NCI-H748 treated with DMSO at 0.1 percent for 48 hours (cell line): ENCODE measurements at places on chromosomes 5 and 9.

GRCh38 chr9:7665874-7666273 lies 133.7 kb downstream of the DMAC1 start:
- DNase-seq, result no peak

- DNase-seq, result no peak
These were observed 133.0 kb upstream of the STK32A start for GRCh38 chr5:147101659-147102369.

GRCh38 chr9:13675638-13676000 lies 396.1 kb upstream of the MPDZ start:
- DNase-seq, result no peak

DNA sequence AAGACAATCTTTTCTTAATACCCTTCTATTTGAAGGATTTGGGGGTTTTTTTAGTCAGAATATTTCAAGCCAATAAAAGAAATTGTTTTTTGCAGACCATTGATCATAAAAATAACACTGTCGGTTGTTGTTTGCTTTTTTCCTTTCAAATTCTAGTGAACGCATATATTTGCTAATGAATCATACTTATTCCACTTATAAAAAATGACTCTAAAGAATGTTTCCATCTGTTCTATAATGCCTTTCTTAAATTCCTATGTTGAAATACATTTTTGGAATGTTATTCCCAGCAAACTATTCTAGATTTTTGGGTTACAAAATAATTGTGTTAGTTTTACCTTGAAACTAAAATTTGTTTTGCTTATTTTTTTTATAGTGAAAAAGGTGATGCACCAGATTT lies 32.2 kb downstream of the CWC27 start:
- DNase-seq, result no peak

DNA sequence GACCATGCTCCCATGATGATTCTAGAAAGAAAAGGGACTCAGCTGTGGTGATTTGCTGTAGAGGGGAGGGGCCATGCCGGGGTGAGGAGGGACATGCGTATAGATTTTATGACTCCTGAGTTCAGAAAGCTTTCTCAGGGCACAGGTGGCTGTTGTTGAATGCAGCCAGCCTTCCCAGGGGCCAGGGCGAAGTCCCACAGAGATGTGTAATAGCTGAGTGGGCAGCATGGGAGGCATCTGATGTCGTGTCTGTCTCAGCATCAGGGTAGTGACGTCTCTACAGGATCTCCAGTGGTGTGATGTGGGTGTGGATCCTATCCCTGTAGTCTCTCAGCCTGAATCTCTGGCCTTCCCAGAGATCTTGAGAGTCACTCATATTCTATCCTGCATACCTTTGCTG lies 7.8 kb upstream of the BOD1 start:
- DNase-seq, result no peak

DNA sequence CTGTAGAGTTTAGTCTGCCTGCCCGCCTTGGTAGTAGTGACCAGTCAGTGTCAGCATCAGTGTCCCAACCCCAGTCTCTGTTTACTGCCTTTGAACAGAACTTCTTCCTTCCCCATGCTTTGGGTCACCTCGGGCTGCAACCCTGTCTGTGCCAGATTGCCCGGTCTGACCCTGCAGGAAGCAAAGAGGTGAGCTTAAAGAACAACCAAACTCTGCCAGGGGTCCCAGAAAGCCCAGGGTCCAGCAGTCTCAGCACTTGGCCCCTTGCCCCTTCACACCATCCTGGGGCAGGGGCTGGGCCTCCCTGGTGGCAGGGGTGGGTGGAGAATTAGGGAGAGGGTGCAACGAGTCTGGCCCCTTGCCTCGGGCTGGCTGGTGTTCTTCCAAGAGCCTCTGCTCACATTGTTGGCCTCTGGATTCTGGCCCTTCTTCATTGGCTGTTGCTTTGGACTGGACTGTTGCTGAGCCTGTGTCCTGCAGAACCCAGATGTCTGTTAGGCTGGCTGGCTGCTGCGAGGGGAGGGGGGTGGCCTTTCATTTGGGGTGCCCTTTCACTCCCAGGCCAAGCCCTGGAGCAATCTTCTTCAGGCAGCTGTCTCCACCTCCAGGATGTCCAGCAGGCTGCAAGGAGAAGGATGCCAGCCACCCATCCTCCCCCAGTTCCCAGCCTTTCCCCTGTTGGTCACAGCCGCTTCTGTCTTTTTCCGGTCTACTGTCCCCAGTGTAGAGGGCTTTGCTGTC lies 51.2 kb downstream of the SAR1B start:
- no peak for DNase-seq

GRCh38 chr9:110081395-110081794 lies 126.6 kb downstream of the C9orf152 start:
- DNase-seq, result no peak

DNA sequence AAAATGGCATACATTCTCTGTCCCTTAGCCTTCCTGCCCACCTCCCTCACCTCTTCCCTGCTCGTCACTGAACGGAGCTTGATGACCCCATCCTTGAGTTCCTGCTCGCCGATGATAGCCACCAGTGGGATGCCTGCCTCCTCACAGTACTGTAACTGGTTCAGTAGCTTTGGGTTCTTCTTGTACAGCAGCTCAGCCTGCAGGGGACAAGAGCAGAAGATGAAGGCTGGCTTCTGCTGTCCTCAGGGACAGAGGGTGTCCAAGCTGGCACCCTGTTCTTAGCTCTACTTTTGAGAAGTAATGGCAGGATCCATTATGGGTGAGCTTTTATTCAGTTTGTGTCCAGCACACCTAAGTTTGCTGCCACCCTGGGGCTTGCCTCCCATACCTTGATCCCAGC lies 1.3 kb upstream of the DND1 start:
- DNase-seq, result no peak

- DNase-seq, result no peak
These were observed 24.1 kb upstream of the CDH9 start for GRCh38 chr5:27062451-27062850.

DNA sequence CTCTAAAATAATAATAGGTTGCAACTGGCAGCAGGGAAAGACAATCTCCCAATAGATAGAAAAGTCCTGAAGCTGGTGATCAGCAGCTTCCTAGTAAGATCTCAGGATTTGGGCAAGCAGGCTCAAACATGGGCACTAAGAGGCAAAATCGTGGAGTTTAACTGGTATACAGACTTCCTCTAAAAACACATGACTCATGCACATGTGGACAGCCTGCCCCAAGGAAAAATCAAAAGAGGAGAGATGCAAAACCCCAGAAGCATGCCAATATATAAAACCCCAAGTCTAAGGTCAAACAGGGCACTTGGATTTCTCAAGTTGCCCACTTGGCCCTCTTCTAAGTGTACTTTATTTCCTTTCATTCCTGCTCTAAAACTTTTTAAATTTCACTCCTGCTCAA lies 62.8 kb downstream of the CDKN2A start:
- DNase-seq, result no peak

DNA sequence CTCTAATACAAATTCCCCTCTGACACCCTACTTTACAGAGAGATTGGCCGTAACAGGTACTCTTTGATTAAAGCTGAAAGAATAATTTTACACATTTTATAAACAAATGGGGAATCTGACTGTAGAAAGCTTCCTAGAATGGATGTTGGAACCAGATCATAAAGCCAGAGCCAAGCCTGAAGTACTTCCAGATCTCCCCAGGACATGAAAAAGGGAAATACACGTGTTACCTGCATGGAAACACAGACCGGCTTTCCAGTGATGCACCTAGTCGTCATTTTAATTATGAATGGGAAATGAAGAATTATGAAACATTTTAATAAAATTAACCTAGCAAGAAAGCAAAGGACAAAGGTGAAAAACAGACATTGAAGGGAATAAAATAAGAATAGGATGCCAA lies 66.5 kb downstream of the ERCC6L2 start:
- DNase-seq, result no peak

- DNase-seq, result no peak
These were observed 47.2 kb upstream of the FBXL7 start for GRCh38 chr5:15452781-15453180.

DNA sequence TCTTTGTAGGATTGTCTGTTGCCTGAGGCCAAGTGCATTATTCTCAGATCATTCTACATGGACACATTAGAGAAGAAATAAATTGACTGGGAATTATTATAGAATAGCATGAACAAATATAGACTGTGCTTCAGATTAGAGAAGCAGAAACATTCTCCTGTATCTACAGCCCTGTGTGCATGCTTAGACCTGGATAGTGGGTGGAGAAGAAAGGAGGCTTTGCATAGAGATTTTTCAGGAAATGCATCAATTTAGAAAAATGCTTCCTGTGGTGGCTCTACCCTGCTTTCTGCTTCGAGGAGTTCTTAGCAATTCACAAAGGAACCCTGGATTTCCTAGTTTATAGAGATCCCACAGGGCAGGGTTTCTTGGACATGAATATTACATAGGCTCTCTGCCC lies 66.7 kb downstream of the IRX1 start:
- DNase-seq, result no peak

- DNase-seq, result no peak
These were observed 48.1 kb downstream of the SPATA31C2 start for GRCh38 chr9:88090151-88090581.

GRCh38 chr5:33877449-33877848 lies 14.3 kb downstream of the ADAMTS12 start:
- DNase-seq, result no peak

- no peak for DNase-seq
These were observed 628 bp downstream of the SYNPO start for GRCh38 chr5:150641006-150641570.

- DNase-seq, result no peak
These were observed 380.8 kb upstream of the RFX3 start for GRCh38 chr9:3906437-3907213.

DNA sequence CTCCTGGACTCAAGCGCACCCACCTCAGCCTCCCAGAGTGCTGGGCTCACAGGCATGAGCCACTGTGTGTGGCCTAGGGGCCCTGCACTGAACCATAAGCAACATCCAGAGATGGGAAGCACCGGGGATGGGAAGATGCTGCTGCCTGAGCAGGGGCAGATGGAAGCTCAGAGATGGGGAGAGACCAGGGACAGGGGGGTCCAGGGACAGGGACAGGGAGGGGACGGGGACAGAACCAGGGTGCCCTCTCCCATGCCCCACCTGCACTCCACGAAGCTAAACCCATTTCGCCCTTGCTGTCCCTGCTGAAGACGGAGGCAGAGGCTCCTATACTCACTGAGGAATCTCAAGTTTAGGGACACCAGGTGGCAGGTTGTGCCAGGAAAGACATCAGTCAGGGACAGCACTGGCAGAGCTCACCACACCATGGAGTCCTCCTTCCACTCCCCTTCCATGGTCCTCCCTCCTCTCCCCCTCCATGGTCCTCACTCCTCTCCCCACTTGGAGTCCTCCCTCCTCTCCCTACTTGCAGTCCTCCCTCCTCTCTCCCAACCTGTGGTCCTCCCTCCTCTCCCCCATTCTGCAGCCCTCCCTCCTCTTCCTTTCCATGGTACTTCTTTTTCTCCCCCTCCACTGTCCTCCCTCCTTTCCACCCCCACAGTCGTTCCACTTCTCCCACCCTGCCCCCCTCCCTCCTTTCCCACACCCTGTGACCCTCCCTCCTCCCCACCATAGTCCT lies 45.5 kb upstream of the LRRC14B start:
- no peak for DNase-seq

GRCh38 chr9:15086156-15086763 lies 176.0 kb upstream of the FREM1 start:
- DNase-seq, result no peak
